ENCODE measurements at places on chromosomes 7 and 10.

DNA sequence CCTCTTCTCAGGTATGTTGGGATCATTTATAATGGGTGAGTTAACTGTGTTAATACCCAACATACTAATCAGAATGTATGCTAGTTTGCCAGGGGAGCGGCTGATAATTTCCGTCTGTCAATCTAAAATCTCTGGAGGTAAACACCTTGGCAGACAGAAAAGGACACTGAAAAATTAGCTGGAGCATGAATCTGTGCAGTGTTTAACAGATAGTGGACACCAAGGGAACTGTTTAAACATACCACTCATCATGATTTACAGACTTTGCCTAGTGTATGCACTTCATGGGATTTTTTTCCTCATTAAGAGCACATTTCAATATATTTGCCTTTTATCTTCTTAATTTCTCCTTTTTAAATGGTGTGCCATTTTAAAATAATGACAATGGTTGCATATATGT lies 68.2 kb downstream of the SLC13A1 start:
- no peak for DNase-seq

- no peak for DNase-seq
Measured at GRCh38 chr7:135936497-135937217, 40.5 kb downstream of the MTPN start.

DNA sequence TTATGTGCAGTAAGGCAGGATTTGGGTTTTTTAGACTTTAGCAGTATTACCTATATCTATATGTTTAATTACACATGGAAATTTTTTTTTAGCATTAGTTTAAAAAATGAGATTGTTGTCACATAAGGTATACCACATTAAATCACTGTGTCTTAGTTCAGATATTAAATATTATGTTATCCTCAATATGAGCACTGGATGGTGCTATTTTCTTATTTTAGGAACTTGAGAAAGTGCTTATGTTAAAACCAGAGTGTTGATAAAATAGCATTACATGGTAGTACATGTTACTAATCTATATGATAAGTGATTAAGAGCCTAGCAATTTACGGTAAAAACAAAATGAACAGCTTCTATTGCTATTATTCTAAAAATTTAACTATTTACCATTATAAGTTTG lies 28.8 kb downstream of the MIOS start:
- no peak for DNase-seq

DNA sequence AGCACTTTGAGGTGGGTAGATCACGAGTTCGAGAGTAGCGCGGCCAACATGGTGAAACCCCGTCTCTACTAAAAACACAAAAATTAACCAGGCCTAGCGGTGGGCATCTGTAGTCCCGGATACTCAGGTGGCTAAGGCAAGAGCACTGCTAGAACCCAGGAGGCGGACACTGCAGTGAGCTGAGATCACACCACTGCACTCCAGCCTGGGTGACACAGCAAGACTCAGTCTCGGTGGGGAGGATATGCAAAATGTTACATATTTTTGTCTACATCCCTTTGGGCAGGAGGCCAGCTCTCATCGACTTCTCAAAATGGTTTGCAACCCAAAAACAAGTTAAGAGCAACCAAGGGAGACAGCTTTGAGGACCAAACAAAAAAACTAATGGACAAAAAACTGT lies 8.2 kb downstream of the ATE1 start:
- DNase-seq, result no peak

- no peak for DNase-seq
Measured at GRCh38 chr7:20698469-20698868, 83.0 kb downstream of the ABCB5 start.

- DNase-seq, result no peak
Measured at GRCh38 chr7:22231806-22232205, 125.1 kb downstream of the RAPGEF5 start.

All from SW 1271 (cell line).